Mucosa of gallbladder (tissue), 1 donor: ENCODE measurements at places on chromosomes 6 and 20. TPM values are rescaled to one million over a fixed set of nuclear protein-coding genes. Genes with fewer than 3 reads are reported as not detected.

Gene CAGE1
- not detected for total RNA-seq

Gene ZSCAN26
- total RNA-seq = 17.2 TPM

Gene RRP36
- total RNA-seq = 40.6 TPM

Gene NRM
- total RNA-seq = 7.7 TPM

Gene ENPP4
- total RNA-seq = 18.0 TPM

DNA sequence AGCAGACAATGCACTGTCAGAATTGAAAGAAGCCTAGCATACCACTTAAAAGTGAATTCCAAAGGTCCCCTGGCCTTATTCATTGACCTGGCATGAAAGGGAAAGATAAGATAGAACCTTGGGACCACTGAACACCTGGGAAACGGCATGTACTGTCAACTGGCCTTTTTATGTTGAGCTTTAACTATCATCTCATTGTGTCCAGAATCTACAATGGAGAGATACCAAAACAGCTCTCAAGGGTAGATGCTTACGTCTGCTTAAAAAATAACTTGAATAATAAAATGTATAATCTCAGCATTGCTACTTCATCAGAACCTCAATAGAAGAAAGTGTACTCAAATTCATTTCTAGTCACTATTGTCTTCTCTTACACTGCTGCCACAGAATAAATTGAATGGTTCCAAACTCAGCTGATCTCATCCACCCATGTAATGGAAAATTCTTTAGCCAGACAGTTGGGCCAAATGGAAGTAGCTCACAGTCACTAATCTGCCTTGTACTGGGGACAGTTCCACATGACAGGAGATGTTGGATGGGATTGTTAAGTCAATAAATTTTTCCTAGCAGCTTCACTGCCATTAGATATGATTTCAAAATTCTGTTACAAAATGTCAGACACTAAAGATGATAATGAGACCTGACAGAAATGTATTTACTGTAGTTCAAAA is 93.8 kb downstream of the MLIP start:
- DNase-seq = no peak

GRCh38 chr20:57167971-57168701 is 98.3 kb downstream of the BMP7 start:
- DNase-seq = no peak

DNA sequence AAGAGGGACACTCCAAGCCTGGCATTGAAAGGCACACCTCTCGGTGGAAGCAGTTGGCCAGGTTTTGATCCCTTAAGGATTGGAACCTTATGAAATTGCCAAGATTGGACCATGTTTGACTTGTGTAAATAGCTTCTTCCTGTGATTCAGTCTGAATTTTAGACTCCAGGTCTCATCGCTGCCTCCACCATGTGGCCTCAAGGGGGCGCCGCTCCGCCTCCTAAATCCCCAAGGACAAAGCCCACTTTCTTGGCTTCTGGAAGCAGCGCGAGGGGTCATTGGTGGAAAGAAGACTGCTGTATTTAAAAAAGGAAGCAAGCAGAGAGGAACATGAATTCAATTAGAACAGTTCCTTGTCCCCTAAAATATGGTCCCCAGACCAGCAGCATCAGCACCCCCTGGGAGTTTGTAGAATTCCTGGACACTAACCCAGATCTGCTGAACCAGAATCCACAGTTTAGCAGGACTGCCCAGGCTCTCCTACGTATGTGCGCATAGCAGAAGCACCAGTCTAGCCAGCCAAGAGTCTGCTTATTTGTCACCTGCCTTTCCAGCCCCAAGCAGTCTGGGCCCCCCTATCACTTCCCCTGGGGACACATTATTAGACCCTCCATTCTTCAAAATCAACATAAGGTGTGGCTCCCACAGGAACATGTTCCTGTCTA is 108.5 kb downstream of the LY86 start:
- no peak for DNase-seq

DNA sequence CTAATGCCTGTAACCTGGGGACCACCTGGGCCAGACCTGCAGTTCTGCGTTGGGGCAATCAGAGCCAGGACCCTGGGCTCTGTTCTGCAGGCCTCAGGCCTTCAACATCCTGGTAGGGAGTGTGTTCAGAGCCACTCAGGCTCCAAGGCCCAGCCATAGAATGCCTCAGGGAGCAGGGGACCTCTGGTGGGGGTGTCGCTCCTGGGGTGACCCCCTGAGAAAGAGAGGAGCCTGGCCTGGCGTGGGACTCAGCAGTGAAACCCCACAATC is 12.5 kb downstream of the UCKL1 start:
- DNase-seq = no peak

GRCh38 chr6:67450641-67451040 is 1184.4 kb upstream of the ADGRB3 start:
- no peak for DNase-seq

DNA sequence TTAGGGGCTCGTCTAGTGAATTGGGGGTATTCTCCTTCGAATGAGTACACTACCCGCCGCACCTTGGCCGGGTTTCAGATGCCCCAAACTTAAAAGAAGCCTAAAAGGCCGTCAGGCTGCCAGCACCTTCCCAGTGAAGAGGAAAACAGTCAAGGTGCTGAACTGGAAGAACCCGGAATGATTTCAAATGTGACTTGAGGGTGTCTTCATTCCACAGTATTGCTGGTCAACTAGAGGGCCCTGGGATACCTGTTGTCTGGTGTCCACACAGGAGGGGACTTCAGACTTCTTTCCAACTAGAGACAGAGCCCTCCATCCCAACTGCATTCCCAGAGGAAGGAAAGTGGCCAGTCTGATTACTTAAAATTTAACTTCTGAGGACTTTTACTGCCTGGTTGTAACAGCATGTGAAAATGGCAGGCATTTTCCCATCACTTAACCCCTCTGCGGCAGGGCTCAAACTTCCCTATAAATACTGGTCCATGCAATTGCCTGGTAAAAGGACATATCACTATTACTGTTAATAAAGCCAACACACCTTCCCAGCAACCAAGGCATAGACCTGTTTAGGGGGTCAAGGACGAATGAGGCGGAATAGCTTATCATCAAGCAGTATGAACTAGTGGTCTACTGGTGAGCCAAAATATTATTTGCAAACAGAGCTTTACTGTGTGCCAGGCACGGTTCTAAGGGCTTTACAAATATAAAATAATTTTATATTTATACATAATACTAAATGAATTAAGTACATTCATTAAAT is 651 bp upstream of the SAMHD1 start:
- no peak for DNase-seq

DNA sequence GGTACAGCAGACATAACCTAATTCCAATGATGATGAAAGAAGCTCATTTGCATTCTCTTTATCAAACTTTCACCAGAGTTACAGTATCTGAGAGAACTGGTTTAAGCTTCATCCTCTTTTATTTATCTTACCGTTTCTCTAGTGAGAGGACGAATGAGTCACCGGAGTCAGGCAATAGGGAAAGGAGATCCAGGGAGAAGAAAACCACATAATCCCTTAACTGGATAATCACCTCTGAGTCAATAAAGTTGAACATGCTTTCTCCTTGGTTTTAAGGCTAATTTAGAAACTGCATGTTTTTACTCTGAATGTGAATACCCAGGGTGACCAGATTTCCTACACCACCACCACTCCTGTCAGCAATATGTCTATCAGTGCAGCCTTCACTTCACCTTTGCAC is 313.7 kb upstream of the TBX18 start:
- no peak for DNase-seq

DNA sequence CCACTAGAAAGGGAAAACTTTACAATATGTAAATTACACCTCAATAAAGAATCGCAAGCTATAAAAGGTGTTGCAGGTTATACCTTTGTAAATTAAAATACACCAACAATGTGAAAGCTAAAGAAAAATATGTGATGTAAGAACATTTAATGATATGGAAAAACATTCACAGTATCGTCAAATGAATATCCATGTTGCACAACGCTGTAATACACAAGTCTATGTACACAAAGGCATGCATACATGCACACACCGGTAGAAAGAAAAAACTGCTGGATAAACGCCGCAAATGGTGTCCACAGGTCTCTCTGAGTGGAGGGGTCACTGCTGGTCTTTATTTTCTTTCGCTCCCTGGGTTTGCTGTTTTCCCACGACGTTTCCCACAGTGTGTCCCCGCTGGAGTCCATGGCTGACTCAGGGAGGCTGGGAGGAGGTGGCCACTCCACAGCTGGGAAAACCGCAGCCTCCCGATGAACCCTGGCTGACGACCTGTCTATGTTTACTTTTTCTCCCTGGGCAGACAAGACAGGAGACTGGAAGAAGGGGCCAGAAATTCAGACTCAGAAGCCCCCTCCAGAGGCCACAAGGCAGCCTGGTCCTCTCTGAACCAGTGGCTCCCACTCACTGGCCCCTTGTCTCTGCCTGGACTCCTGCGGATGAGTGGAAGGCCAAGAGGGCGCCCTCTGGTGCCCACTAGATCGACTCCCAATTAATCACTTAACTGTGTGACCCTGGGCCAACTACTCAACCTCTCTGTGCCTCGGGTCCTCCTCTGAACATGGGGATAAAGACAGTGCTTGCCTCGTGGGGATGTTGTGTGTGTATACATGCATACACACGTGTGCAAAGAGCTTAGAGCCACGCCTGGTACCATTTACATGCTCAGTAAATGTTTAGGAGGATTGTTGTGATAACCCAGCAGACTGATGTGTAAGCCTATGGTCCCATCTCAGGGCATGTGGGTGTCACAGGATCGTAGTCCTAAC is 12.8 kb upstream of the BPI start:
- DNase-seq = no peak

- no peak for DNase-seq
Measured at GRCh38 chr6:163922562-163922961, 508.0 kb downstream of the QKI start.

- no peak for DNase-seq
Measured at GRCh38 chr20:50844430-50845100, 49.7 kb downstream of the BCAS4 start.

DNA sequence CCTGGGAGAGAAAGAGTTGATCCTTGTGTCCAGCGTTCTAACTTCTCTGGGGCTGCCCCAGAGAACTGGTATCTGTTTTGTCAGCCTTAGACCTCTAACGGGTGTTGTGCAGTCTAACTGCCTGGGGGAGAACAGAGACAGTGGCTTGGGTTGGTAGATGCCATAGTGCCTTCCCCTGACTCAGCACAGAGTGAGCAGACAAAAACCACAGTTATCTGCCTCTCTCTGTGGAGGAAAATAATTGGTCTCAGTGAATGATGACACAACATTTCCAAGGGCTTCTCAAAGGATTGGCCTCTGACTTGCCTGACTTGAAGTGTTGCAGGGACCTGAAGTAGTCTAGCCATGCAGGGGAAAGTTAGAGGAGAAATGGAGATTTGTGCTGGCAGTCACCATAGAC is 226.2 kb upstream of the MAN1A1 start:
- DNase-seq = no peak

GRCh38 chr6:44464527-44465310 is 77.2 kb downstream of the CDC5L start:
- DNase-seq = peak; percentile 33
